ENCODE measurements at places on chromosomes 2 and 18. TPM values are rescaled to one million over a fixed set of nuclear protein-coding genes. Genes with fewer than 3 reads are reported as not detected.

The ZBTB7C gene
- polyA plus RNA-seq, result 3.2 TPM

The CFAP65 gene
- polyA plus RNA-seq, result 5.8 TPM

The TEKT4 gene
- polyA plus RNA-seq, result 0.96 TPM

The STRADB gene
- 19.7 TPM for polyA plus RNA-seq

The UGT1A10 gene
- 0.14 TPM for polyA plus RNA-seq

The ABHD1 gene
- 0.16 TPM for polyA plus RNA-seq

The MTLN gene
- 139 TPM for polyA plus RNA-seq

The CHPF gene
- polyA plus RNA-seq, result 44.6 TPM

The RGPD3 gene
- polyA plus RNA-seq, result 0.20 TPM

The NPHP1 gene
- 6.0 TPM for polyA plus RNA-seq

The REG3A gene
- 0.96 TPM for polyA plus RNA-seq

The HIBCH gene
- polyA plus RNA-seq, result 14.2 TPM

The COLEC12 gene
- 16.0 TPM for polyA plus RNA-seq

The POTEI gene
- polyA plus RNA-seq, result 0.02 TPM

The ADD2 gene
- polyA plus RNA-seq, result 0.53 TPM

The NT5DC4 gene
- 0.53 TPM for polyA plus RNA-seq

The ASB18 gene
- not detected for polyA plus RNA-seq

The CFAP221 gene
- 16.2 TPM for polyA plus RNA-seq

The CLHC1 gene
- polyA plus RNA-seq, result 10.8 TPM

The NT5C1B gene
- polyA plus RNA-seq, result not detected

The UGT1A8 gene
- not detected for polyA plus RNA-seq

The CCBE1 gene
- 3.4 TPM for polyA plus RNA-seq

The POTEC gene
- polyA plus RNA-seq, result not detected

The CCDC150 gene
- polyA plus RNA-seq, result 0.31 TPM

The NPPC gene
- not detected for polyA plus RNA-seq

The C2orf15 gene
- polyA plus RNA-seq, result 2.7 TPM

The RIT2 gene
- not detected for polyA plus RNA-seq

The HTR2B gene
- polyA plus RNA-seq, result 0.09 TPM

The CRYGC gene
- polyA plus RNA-seq, result not detected

The ANKZF1 gene
- polyA plus RNA-seq, result 22.3 TPM

The AQP12A gene
- not detected for polyA plus RNA-seq

The RBM44 gene
- polyA plus RNA-seq, result 0.26 TPM

The RNF125 gene
- polyA plus RNA-seq, result 1.8 TPM

Measured in lung (tissue), 17 donors.